Stimulated activated naive B cell treated with anti-CD40 and anti-IgM and Interleukin-4, amounts not matched to agents 10 μg/mL and 1 μg/mL and 100 μg/mL, for 72 hours (primary cell): ENCODE measurements at places on chromosomes 5 and 9.

- H3K36me3 ChIP-seq = no peaks in the 10 kb centered on the region
- DNase-seq = no peak
- no peak overlapping the region for H3K4me3 ChIP-seq
Measured at GRCh38 chr9:26559506-26559905, 333.1 kb downstream of the CAAP1 start.

GRCh38 chr5:171574376-171574775, 154.9 kb downstream of the FGF18 start:
- H3K27ac ChIP-seq = no peak overlapping the region
- peaks cover 19% of the 10 kb centered on the region for H3K27me3 ChIP-seq
- H3K36me3 ChIP-seq = peaks cover 4% of the 10 kb centered on the region

- H3K4me3 ChIP-seq = no peak overlapping the region
- no peak overlapping the region for H3K27ac ChIP-seq
- peaks cover 10% of the 10 kb centered on the region for H3K4me1 ChIP-seq
- no peaks in the 10 kb centered on the region for H3K36me3 ChIP-seq
- DNase-seq = no peak
- no peaks in the 10 kb centered on the region for H3K27me3 ChIP-seq
Measured at GRCh38 chr9:71812385-71812784, 44.1 kb upstream of the CEMIP2 start.

DNA sequence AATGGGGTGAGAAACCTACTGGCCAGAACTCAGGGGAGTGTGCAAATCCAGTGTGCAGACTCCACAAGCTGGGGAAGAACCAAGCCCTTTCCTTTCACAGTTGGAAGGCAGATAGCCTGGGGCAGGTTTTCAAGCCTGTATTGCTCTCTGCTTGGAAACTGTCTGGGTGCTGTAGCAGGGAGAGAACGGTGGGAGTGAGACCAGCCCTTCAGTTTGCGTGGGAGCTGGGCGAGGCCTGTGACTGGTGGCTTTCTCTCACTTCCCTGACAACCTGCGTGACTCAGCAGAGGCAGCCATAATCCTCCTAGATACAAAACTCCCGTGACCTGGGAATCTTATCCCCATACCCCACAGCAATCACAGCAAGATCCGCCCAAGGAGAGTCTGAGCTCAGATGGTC, 44.9 kb upstream of the SNCAIP start:
- H3K4me3 ChIP-seq = no peak overlapping the region
- H3K27ac ChIP-seq = no peak overlapping the region
- H3K4me1 ChIP-seq = no peaks in the 10 kb centered on the region
- no peak for DNase-seq
- no peaks in the 10 kb centered on the region for H3K36me3 ChIP-seq
- H3K27me3 ChIP-seq = peaks cover 6% of the 10 kb centered on the region

DNA sequence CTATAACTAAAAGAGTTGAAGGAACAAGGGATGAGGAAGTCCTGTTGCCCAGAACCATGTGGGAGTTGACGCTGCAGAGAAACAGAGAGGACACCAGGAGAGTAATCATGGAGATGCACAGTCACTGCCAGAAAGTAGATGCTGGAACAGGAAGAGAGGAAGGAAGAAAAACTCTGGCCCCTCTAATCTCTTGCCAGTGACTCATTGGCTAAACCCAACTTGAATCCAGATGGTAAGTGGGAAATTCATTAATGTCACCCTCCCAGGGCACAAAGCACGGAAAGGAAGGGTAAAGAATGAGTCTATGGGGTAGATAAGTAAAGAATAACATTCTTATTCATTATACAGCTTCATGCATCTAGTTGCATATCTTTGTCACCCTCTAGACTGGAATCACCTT, 631.9 kb downstream of the PRELID2 start:
- no peak overlapping the region for H3K27ac ChIP-seq
- H3K36me3 ChIP-seq = no peaks in the 10 kb centered on the region
- H3K4me1 ChIP-seq = no peaks in the 10 kb centered on the region
- no peak for DNase-seq
- no peaks in the 10 kb centered on the region for H3K27me3 ChIP-seq

DNA sequence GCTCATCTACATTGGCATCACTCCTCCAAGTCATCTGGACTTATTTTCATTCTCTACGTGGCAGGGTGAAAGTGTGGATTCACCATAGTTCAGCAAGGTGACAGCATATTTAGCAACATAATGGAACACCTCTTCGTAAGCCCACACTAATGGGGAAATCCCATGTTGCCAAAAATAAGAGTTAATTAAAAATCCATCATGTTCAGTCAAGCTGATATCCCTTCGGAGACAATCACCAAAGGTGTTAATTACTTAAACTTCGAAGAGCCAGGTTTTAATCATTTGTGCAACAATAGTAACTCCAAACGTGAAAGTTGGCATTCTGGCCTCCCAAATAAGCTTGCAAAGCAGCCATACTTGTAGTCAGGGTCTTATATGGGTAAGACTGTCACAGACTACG, 242.9 kb downstream of the NSG2 start:
- peaks cover 5% of the 10 kb centered on the region for H3K27me3 ChIP-seq
- no peak overlapping the region for H3K4me3 ChIP-seq
- no peak overlapping the region for H3K27ac ChIP-seq
- no peaks in the 10 kb centered on the region for H3K36me3 ChIP-seq

DNA sequence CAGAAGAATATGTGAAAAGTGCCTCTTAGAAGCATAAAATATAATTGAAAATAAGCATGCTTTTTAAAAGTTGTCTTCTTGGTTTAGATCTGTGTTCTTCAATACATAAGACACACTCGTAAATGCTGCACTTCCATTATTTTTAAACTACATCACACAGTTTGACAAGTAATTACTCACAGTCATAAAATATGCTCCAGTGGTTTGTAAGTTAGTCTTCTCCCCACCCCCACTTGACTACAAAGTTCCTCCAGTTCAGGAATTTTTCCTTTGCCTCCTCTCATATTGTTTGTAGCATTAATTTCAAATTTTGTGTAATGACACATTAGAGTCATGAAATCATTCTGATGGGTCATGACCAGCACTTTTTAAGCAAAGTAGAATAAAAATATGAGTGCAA, 60.3 kb upstream of the PTGER4 start:
- no peak overlapping the region for H3K27ac ChIP-seq
- H3K27me3 ChIP-seq = no peaks in the 10 kb centered on the region
- H3K4me1 ChIP-seq = peaks cover 10% of the 10 kb centered on the region
- no peaks in the 10 kb centered on the region for H3K36me3 ChIP-seq

DNA sequence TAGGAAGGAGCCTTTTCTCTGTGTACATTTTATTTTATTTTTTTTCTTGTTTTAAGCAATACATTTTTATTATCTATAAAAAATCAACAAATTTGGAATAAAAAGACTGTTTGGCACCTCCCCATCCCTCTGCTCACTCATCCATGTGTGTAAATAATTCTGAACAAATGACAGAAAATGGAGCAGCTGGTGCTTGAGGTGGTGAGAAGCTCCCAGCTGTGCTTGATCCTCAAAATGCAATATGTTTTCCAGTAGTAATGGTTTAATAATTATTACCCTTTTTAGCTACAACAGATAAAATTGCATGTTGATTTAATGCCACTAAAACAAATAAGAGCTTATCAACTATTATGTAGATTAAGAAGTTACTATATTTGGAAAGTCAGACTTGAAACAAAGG, 132.5 kb downstream of the CDH18 start:
- no peak overlapping the region for H3K4me3 ChIP-seq
- H3K4me1 ChIP-seq = no peaks in the 10 kb centered on the region
- DNase-seq = no peak
- H3K36me3 ChIP-seq = no peaks in the 10 kb centered on the region
- H3K27ac ChIP-seq = no peak overlapping the region
- no peaks in the 10 kb centered on the region for H3K27me3 ChIP-seq
